ENCODE measurements at places on chromosomes 5 and 9. TPM values are rescaled to one million over a fixed set of nuclear protein-coding genes. Genes with fewer than 3 reads are reported as not detected.

The GRIN3A gene
- not detected for total RNA-seq

- DNase-seq = no peak
Measured at GRCh38 chr5:139749242-139749641, 46.4 kb upstream of the PSD2 start.

GRCh38 chr9:77839459-77840140 lies 191.5 kb upstream of the GNA14 start:
- DNase-seq = no peak

GRCh38 chr9:78189461-78189860 lies 46.4 kb upstream of the CEP78 start:
- no peak for DNase-seq

DNA sequence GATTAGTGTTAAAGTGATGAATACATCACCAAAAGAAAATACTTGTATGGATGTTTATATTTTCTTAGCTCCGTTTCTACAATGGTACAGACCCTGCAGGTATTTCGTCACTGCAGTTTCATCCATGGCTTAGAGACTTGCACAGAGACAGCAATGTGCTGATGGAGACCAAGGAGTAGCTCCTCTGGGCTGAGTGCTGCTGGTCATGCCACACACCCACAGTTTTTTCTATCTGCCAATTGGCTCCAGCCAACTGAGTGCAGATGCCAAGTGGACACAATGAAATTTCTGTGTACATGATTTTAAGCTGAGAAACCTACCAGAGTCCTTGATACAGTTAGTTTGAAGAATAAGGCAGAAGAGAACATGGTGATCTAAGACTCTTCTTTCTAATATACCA lies 145.9 kb upstream of the ADCY2 start:
- DNase-seq = no peak
